Hematopoietic multipotent progenitor cell treated with erythropoietin and hydrocortisone succinate and interleukin-3 and kit ligand, for 8 days (in vitro differentiated cells): ENCODE measurements at places on chromosomes 2 and 18.
A peak's percentile ranks its signal among the peaks of the same experiment; 100 is the strongest.

DNA sequence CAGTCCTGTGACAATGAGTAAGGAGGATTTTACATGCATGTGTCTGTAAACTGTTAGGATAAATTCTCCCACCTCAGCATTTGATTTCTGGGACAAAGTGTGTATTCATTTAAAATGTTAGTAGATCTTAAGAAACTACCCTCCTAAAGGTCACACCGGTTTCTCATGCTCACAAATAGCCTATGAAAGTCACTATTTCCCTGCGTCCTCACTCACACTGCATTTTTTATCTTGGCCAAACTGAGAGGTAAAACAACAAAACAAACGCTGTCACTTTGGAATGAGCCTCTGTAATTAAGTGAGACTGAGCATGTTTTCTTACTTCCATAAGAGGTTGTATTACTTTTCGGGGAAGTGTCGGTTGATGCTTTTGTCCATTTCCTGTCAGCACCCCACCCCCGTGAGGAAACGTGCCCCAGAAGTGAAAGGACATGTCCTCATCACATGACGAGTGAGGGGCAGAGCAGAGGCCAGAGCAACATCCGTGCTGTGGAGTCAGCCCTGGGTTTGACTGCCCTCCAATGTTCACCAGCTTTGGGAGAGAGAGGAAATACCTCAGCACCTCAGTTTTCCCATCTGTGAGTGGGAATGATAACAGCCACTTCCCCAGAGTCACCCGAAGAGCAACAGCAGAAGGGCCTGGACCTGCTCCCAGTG lies 3.1 kb downstream of the GYPC start:
- DNase-seq, result peak; percentile 89

DNA sequence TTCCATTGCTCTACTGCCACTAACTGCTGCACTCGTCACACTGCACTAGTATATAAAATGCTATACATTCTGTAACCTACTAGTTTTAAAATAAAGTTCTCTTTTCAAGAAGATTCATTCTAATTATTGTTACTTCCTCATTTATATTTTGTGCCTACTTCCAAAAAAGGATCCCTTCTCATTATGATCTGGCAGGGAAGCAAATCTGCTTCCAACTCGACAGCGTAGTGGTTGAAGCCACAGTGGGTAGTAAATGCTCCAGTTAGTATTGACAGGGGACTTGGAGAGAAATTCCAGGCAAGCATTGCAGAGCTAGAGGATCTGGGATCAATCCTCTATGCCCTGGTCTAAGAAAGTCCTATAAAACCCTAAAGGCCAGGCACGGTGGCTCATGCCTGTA lies 53.3 kb upstream of the AP1S3 start:
- no peak for DNase-seq

- DNase-seq, result no peak
Observed at GRCh38 chr2:65605058-65605742, 172.8 kb upstream of the SPRED2 start.

DNA sequence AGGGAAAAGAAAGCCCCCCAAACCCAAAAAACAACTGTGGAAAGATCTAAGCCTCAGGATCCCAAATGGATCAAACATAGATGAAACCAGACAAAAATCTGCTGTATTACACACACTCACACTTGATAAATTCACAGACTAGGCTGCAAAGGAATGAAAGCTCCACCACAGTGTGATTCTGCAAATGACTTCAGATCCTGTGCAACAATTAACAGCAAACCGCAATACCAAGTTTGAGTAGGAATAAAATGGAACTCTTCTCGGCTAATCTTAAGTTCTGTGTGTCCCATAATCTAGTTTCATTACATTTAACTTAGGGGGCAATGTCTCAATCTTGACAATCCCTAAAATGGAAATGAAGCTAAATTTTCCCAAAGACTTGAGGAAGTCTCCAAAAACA lies 11.9 kb downstream of the CLK1 start:
- no peak for DNase-seq

DNA sequence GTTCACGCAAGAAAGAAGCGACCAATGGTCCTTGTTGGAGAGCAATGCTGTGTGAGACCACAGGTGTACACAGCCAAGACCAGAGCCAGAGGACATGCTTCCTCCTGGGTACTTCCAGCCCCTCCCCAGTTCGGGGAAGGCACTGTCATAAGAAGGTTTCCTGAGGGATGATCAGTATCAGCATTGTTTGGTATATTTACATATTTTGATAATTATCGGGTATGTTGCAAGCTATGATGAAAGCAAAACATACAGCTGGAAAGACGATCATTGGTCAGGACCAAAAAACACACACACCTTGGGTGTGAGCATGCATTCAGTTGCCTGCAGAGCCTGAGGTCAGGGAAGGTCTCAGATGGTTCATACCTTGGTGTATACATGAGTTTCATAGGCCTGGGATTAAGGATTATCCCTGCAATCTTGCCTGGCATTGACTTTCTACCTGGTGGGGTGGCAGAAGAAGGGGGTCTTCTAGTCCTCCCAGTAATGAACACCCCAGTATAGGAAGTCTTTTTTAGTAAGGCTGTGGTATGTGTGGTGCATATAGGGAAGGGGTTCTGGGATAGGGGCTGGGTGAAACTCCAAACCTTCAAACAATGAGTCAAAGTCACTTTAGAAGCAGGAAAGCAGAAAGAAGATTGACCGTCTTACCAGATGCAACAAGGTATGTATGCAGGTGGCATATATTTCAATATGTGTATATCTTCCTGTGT lies 2.9 kb downstream of the SERPINB2 start:
- DNase-seq, result no peak

GRCh38 chr18:36527740-36528455 lies 230.4 kb downstream of the FHOD3 start:
- no peak for DNase-seq

DNA sequence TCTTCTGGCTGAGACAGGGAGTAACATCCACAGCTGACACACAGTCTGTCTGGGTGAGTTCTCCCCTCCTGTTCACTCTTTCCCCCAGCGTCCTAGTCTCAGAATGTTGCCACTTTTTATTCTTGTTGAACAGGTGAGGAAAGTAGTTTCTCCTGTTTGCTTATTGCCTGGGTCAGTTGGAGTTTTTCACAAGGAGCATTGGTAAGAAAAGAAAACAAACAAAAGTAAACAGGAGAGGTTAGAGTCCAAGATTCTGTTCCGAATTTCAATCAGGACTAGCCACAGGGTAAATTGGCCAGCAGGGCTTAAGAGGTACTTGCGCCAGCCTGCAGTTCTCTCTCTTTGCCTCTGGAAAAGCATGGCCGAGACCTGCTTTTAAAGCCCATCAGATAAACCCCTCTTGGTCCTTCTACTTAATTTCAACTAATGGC lies 255.0 kb upstream of the EPAS1 start:
- no peak for DNase-seq

DNA sequence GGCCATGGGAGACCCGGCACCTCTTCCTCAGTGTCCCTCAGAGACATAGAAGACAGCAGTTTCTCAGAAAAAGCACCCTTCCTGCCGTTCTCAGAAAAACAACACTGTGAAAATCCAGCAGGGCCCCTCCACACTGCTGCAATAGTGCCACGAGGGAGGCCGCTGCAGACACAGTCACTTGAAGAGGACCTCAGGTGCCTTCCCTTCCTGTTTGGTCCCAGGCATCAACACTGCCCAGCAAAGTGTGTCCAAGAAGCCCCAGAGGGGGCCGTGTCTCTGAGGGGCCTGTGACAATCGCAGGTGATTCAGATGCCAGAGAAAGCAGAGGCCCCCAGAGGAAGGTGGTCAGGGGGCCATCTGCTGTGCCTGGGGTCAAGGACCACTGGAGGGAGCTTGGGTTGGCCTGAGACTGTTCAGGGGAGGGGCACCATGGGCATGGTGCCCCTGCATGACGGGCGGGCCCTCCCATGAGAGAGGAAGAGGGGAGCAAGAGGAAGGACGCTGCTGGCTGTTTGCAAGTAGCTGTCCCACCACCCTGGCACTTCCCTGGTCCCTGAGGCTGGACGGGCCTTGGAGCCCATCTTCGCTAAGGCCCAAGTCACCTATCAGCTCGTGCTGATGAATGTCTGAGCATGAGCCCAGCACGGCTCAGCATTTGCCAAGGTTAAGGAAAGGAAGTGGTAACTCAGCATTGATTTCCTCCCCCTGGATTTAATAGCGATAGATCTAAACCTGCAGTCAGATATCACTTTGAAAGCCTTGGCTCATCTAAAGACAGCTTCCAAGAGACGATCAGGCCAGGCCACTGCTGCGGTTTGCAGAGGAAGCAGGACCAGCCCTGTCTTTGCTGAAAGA lies 9.1 kb downstream of the TWIST2 start:
- DNase-seq, result no peak
